ENCODE measurements at places on chromosomes 2 and 18.
A peak's percentile ranks its signal among the peaks of the same experiment; 100 is the strongest.

DNA sequence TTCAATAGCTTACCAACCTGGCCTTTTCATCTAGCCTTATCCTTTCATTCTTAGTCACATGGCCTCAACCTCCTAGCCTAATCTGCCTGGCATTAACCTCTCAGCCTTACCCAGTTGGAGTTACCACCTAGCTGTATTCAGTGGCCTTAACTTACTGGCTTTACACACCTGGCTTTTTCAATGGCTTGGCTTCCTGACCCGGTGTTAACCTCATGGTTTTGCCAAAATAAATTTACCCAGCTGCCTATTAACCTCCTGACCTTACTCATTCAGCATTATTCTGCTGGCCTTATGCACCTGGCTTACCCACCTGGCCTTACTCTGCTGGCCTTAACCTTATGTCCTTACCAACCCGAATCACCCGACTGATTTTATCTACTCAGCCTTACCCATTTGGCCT lies 135.5 kb upstream of the ZSWIM2 start:
- no peak for DNase-seq

DNA sequence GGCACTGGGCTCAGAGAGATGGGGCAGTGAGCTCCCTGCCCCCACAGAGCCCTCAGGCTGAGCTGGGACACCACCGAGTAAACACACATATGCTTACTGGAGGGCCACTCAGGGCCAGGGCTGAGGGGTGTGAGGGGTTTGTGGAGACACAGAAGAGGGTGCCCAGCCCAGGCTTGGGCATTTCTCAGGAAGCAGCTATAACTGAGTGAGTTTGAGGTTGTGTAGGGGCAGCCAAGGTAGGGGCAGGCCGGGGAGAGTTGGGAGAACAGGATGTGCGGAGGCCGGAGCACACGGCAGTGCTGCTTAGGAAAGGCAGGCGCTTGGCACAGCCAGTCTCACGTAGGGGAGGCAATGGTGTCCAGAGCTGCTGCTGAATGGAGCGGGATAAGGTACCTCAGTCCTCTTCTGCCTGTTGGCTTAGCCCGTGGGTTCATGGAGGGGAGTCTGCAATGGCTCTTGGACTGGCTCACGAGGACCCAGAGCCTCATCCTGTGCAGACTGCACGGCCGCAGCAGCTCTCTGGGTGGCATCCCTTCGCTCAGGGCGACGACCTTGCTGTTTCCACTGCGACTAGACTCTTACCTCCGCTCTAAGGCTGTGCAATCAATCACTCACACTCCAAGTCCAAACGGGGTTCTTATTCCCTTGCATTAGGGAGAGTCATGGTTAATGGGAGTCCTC lies 466.1 kb upstream of the HS6ST1 start:
- no peak for DNase-seq

DNA sequence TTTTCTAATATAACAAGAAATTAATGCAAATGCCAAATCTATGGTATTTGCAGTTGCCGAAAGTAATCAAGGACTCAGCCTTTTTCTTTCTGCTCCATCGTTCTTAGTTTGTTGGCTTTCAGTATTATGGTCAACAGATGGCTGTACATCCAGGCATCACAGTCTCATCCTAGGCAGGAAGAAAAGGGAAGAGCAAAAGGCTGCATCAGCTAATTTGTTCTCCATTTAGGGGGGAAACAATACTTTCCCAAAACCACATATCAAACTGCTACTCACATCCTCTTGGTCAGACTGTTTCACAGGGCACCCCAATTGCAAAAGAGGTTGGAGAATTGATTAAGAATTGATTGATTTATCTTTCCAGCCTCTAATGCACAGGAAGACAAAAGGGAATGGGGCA lies 89.3 kb downstream of the MDH1 start:
- DNase-seq: no peak

DNA sequence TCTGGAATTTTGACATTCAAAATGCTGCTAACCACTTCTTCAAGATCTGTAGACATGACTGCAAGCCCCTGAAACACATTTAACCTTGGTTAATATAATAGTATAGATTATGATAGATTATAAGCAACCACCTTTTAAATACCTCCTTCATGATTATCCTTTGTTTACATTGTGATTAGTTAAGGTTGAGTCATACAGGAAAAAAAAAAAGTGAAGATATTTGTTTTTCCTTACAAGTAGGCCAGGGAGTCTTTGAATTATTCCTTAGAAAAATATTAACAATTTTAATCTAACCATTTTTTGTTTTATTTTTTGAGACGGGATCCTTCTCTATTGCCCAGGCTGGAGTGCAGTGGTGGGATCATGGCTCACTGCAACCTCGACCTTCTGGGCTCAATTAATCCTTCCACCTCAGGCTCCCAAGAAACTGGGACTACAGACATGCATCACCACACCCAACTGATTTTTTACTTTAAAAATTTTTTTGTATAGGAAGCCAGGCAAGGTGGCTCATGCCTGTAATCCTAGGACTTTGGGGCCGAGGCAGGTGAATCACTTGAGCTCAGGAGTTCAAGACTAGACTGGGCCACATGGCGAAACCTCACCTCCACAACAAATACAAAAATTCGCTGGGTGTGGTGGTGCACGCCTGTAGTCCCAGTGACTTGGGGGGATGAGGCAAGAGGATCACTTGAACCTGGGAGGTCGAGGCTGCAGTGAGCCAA lies 99.4 kb downstream of the SLC39A10 start:
- DNase-seq: no peak

DNA sequence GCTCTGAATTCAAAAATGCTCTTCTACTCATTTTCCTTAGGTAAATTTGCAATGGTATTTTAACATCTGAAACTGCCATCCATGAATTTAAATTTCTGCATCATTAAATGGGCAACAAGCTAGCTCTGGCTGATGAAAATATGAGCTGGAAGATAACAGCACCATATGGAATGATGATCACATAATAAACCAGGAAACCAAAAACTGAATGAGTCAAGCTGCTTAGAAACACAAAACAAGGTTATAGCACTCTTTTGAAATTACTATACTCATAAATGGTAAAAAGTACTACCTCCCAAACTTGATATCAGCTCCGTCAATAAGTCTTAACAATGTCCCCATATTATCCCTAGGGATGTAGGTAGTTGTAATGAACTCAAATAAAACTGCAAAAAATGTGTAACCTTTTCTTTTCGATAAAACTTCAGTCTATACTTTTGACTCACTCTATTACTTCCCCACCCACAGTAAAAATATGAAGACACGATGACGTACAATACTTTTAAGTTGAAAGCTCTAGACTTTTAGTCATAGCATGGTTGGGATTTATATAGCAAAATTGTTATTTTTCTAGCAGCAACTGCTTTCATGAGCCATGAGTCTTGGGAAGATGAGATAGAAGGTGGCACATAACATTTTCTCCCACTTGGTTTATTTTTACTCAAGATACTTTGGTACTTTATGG lies 396.7 kb downstream of the CDH2 start:
- DNase-seq: no peak

DNA sequence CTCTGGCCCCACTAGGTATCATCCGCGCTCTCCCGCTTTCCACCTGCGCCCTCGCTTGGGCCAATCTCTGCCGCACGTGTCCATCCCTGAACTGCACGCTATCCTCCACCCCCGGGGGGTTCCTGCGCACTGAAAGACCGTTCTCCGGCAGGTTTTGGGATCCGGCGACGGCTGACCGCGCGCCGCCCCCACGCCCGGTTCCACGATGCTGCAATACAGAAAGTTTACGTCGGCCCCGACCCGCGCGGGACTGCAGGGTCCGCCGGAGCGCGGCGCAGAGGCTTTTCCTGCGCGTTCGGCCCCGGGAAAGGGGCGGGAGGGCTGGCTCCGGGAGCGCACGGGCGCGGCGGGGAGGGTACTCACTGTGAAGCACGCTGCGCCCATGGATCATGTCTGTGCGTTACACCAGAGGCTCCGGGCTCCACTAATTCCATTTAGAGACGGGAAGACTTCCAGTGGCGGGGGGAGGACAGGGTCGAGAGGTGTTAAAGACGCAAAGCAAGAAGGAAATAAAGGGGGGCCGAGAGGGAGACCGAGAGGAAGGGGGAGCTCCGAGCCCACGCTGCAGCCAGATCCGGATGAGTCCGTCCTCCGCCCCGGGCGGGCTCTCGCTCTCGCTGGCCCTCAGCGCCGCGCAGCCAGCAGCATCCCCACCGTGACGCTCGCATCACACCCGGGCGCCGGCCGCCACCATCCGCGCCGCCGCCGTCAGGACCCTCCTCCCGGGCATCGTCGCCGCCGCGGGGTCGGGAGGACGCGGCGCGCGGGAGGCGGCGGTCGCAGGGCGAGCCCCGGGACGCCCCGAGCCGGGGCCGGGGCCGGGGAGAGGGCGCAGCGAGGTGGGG lies 664 bp downstream of the NETO1 start:
- DNase-seq: peak; percentile 67
